ENCODE measurements at places on chromosomes 13 and 19.
A peak's percentile ranks its signal among the peaks of the same experiment; 100 is the strongest.

GRCh38 chr19:40604647-40605215 lies 3.6 kb downstream of the LTBP4 start:
- no peak for DNase-seq

DNA sequence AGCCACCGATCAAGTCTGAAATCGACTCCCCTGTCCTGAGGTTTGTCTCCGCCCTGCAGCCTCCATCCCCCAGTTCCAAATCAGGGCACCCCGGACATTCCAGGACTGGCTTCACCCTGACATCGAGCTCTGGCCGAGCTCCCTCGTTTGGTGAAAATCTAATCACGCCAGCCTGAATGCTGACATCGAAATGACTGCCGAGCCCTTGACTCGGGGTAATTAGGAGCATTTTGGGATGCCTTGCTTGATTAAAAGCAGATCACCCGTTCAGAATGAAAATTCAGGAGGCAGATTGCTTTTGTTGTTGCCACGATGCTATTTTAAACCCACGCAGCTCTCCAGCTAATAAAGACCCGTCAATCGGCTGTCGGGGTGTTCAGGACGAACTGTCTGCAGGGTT lies 34.3 kb downstream of the ZNRF4 start:
- no peak for DNase-seq

DNA sequence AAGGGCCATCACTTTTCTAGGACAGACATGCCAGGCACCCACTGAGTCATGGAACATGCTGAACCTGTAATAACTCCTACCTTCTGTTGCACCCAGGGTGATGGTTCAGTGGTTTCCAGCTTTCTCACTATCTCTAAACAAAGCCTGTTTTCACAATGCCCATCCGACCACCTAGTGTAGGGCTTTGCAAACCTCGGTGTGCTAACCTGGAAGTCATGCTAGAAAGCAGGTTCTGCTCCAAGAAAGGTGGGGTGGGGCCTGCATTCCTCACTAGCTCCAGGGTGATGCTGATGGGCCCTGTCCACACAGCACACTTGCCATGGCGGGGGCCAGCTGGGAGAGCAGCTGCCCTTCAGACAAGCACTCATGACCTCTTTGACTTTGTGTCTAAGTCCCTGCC lies 43.4 kb downstream of the COL4A2 start:
- no peak for DNase-seq

GRCh38 chr13:95185851-95186250 lies 115.4 kb downstream of the ABCC4 start:
- peak; percentile 71 for DNase-seq

GRCh38 chr19:21835429-21835809 lies 563 bp downstream of the ZNF43 start:
- no peak for DNase-seq

Data from CMK (cell line).